SK-MEL-5 (cell line): ENCODE measurements at places on chromosomes 11 and 22.
A peak's percentile ranks its signal among the peaks of the same experiment; 100 is the strongest.

GRCh38 chr22:39290724-39291161 is 28.7 kb downstream of the RPL3 start:
- no peak for DNase-seq

- no peak for DNase-seq
These were observed 39.9 kb downstream of the CD6 start for GRCh38 chr11:61011229-61011870.

GRCh38 chr22:46149512-46150033 is 753 bp upstream of the PPARA start:
- DNase-seq: no peak

- DNase-seq: peak; percentile 3
These were observed 129.9 kb upstream of the TTC12 start for GRCh38 chr11:113184498-113184897.

GRCh38 chr11:28144808-28145207 is 36.6 kb downstream of the METTL15 start:
- DNase-seq: no peak

DNA sequence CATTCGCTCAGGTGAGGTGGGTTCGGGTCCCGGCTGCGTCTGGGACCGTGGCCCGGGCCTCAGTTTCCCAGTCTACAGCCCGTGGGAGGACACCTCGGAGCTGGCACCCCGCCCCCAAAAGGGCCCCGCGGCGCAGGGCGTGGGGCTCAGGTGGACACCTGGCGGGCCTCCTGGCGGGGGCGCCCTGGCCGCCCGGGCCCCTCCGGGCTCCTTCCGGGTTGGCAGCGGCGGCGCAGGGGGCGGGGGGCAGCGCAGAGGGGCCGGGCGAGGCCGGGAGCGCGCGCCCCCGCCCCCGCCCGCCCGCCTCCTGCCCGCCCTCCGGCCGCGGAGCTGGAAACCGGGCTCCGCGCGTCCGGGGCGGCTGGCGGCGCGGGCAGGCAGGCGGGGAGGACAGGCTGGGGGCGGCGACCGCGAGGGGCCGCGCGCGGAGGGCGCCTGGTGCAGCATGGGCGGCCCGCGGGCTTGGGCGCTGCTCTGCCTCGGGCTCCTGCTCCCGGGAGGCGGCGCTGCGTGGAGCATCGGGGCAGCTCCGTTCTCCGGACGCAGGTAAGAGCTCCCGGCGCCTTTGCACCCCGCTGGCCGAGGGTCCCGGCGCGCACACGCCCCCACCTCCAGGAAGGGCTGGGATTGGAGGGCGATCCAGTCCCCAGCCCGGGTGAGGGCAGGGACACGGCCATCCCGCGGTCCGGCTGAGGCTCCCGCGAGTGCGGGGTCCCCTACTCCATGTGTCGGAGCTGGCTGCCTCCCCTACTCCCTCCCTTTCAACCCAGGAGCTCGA is at the start of gene EMID1:
Gene EMID1 (plus strand): TSS at position 303 of the 778 bp plus-strand sequence. CDS start 143 bp downstream, at position 446.
- peak; percentile 23 for DNase-seq

GRCh38 chr22:41445129-41446056 is 1.2 kb downstream of the TOB2 start:
- no peak for DNase-seq

DNA sequence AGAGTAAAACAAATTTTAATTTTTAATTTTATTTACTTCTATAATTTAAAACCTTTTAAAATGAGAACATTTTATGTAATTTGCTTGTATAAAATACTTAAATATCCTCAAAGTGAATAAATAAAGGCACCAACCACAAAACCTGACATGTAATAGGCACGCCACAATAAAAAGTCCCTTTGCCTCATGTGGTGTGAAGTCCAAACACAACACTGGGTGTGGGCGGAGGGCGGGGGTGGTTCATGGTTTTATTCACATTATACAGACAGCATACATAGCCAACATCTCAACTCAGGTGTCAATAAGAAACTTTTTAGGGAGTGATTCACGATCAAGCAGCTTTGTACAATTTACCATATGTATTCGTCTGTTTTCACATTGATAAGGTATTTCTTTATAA is 107.9 kb downstream of the ANO3 start:
- no peak for DNase-seq

DNA sequence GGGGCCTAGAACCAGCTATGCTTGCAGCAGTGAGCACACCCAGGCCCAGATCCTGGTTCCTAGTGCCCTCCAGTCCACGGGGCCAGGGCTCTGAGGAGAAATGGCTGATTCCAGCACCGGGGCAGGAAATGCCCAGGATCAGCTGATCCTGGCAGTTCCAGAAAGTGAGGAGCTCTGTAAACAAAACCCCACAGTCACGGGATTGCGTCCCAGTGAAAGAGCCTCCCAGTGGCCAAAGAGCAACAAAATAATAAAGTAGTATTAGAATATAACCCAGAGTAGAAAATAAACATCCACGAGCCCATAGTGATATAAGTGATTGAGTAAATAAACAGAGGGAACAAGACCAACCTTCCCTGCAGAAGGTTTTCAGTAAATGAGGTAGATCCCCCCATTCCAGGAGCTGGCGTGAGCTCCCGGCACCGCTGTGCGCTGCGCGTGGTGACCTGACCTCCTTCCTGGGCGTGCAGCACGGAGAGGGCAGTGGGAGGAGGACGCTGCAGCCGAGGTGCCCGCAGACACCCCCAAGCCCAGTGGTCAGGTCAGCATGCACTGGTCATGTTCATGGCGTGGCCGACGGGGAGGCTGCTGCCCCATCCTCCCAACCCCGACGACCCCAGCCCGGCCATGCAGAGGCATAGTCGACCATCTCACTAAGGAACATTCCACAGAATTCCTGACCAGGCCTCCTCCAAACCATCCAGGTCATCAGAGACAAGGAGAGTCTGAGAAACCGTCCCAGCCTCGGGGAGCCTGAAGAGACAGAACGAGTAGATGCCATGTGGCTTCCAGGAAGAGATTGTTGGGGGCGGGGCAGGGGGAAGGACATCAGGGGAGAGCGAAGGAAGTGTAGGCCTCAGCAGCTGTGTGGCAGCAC is 19.8 kb downstream of the PTDSS2 start:
- DNase-seq: peak; percentile 92

GRCh38 chr22:18095101-18095805 is 15.4 kb upstream of the TUBA8 start:
- DNase-seq: no peak

GRCh38 chr11:133902506-133902905 is 54.3 kb downstream of the IGSF9B start:
- DNase-seq: no peak

DNA sequence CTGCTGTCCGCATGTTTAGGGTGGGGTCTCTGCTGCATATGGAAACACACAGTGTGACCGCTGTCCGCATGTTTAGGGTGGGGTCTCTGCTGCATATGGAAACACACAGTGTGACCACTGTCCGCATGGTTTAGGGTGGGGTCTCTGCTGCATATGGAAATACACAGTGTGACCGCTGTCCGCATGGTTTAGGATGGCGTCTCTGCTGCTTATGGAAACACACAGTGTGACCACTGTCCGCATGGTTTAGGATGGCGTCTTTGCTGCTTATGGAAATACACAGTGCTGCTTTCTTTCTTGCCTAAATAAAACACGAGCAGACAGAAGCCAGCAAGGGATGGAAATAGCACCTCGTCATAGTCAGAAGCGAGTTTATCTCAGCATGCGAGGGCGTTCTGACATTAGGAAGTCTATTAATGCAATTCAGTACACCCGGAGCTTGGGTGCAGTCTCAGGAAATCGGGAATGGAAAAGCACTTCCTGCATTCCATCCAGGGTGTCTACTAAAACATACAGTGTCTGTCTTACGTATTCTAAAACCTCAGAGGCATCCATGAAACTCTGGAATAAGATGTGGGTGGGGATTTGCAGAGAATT is 32.6 kb upstream of the TOLLIP start:
- DNase-seq: peak; percentile 83

DNA sequence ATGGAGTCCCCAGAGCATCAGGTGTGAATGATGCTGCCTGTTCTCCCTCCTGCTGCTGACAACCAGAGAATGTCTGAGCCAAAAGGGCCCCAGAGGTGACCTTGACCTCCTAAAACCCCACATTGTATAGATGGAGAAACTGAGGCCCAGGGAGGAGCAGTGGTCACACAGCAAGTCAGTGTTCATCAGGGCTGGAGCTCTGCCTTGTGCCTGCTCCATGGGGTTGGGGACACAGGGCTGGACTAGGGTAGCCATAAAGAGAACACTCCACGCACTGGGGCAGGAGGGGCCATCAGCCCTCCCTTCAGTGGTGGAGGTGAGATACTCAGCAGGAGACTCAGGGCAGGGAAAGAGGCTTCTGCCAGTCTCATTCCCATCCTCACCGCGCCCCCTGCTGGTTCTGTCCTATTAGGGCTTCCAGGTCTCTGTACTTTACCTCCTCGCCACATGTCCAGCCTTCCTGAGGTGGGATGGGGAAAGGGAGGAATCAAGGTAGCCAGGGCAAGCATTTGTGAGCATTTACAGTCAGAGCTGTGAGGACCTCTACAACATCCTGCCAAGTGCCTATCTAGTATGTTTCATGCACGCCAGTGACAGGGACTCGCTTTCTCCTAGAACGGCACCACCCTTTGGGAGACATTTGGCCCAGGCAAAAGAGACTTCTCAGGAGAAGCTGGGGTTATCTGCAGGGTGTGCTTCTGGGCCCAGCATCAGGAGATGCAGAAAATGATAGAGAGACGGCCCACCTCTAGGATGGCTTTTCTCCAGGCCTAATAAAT is 43.2 kb downstream of the NEU3 start:
- peak; percentile 97 for DNase-seq
